CD4-positive, alpha-beta T cell treated with Interleukin-10 for 1 hour (primary cell): ENCODE measurements at places on chromosomes 11 and 22.

GRCh38 chr11:126048197-126048596 lies 14.5 kb downstream of the CDON start:
- no peak for DNase-seq

GRCh38 chr11:10798330-10798928 lies 10.3 kb downstream of the EIF4G2 start:
- DNase-seq = no peak

DNA sequence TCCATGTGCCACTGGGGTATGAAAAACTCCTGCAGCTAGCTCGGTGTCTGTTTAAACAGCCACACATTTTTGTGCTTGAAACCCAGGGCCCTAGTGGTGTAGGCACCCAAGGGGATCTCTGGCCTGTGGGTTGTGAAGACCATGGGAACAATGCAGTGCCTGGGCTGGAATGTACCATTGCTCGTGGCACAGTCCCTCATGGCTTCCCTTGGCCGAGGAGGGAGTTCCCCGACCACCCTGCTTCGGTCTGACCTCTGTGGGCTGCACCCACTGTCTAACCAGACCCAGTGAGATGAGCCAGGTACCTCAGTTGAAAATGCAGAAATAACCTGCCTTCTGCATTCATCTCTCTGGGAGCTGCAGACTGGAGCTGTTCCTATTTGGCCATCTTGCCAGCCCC lies 214.0 kb downstream of the TRPC6 start:
- DNase-seq = no peak

DNA sequence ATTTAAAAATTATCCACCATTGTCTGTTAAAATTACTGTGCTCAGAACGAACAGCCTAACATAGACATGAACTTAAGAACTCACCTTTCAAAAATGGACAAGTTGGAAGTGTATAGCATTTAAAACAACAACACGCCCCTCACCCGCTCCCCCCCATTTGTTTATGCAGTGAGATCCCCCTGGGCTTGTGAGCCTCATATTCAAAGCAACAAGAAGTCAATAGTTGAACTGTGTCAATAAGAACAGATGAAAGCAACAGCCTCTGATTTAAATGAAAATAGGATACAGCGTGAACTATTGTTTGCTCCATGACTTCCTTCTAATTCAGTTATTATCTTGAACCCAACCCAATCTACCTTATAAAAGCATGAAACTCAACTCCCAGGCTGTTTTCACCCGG lies 314.2 kb downstream of the BLID start:
- no peak for DNase-seq

GRCh38 chr22:36589856-36590255 lies 60.9 kb upstream of the EIF3D start:
- DNase-seq = no peak

- no peak for DNase-seq
Measured at GRCh38 chr11:104061853-104062521, 25.5 kb downstream of the DDI1 start.

GRCh38 chr22:44574057-44574639 lies 76.1 kb upstream of the RTL6 start:
- no peak for DNase-seq
